NCI-H1105 (cell line): ENCODE measurements at places on chromosomes 1 and 21.

- DNase-seq: no peak
These were observed 53.0 kb downstream of the UROD start for GRCh38 chr1:45065083-45065482.

GRCh38 chr21:33755354-33755753 is 113.1 kb downstream of the ITSN1 start:
- no peak for DNase-seq

GRCh38 chr1:100404821-100405220 is 52.5 kb downstream of the CDC14A start:
- DNase-seq: no peak

GRCh38 chr1:29556657-29557056 is 320.3 kb downstream of the PTPRU start:
- no peak for DNase-seq

DNA sequence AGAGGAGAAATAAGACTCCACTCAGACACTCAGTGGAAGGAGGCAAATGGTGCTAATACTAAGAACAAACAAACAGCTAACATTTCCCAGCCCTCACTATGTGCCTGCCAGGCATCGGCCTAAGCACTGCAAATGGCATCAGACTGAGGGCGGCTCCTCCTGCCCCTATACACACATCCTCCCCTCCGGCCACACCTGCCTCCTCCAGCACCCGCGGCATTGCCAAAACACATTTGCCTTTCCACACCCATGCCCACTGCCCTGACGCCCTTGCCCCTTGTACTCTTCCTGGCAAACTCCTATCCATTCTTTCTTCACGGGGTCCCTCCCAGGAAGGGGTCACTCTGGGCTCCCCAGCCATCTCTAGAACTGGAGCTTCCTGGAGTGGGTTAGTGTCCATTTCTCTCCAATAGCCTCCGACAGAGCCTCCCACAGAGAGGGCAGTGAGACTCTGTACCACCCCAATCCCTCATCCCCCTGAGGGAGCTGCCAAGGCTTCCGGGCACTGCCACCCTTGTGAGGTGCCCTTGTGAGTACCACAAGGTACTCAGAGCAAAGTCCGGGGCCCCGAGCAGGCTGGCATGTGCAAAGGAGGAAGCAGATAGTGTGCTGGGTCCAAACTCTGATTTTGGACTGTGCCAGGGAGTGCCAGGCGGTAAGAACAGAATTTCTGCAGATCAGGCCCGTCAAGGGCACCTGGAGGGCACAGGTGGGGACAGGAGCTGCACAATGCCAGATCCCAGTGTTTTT is 959 bp downstream of the AKR7A3 start:
- DNase-seq: no peak

GRCh38 chr1:150560011-150560438 is 10.8 kb downstream of the ADAMTSL4 start:
- DNase-seq: peak; percentile 21

DNA sequence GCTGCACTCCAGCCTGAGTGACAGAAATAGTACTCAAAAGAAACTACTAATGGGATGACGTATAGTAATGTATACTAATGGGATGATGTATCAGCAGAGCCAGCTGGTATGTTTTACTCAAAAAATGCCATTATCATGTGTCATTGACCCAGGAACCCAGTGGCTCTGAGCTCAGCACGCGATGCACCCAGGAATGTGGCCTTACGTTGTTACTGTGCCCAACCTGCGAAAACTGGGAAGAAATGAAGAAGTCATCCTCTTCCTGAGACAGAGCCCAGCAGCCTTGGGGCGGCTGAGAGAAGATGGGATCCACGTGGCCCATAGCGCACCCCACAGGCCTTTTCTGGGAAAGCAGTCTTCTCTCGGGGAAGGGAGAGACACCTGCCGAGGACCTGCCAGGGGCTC is 8.8 kb downstream of the UBE2J2 start:
- DNase-seq: no peak

DNA sequence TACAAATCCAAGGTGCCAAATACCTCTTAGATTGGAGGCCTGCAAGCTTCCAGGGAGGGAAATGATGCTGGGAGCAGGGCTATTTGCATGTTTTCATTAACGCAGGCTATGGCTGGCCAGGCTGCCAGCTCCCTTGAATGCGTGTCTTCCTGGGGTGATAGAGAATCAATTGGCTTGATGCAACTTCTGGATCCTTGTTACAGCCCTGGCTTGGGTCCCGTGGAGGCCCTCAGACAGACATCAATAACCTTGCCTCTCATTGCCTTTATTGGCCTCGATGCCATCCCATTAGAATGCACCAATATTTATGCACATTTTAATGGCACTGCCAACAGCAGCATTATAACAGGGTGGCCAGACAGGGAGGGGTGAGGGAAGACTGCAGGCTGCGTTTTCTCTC is 54.0 kb downstream of the TNR start:
- no peak for DNase-seq

DNA sequence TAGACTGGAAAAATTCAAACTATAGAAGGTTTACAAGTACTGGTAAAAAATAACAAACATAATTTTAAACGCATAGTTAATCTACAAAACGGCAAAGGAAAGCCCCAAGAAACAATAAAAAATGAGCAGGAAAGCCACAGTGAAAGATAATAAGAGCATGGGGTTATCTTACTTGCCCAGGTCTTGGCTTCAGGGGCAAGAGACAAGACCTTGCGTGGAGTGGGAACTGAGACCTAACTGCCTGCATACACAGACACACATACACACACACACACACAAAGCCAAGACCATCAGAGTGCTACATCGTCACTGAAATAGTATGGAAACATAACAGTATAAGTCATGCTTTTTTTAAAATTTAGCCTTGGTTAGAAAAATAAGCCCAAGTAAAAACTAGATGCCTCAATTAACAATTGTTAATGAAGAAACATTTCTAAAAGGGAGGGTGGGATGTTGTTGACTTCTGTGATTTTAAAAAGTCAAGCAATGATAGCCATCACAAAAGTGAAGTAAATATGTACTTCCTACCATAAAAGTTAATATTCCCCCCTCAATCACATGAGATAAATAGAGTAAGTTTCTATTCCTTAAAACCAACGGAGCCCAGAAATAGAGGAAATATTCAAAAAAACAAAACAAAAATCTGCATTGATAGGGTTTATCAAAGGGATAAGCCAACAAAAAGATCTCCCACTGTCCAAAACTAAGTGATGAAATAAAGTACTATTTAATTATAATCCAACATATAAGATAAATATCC is 29.4 kb upstream of the CRP start:
- DNase-seq: no peak

GRCh38 chr1:35768350-35769187 is 1.2 kb downstream of the CLSPN start:
- no peak for DNase-seq

GRCh38 chr1:86155807-86156565 is 586 bp downstream of the COL24A1 start:
- peak; percentile 30 for DNase-seq

- DNase-seq: no peak
These were observed 42.6 kb downstream of the FAF1 start for GRCh38 chr1:50917138-50918137.

GRCh38 chr1:208318150-208318734 is 74.1 kb upstream of the PLXNA2 start:
- DNase-seq: no peak

GRCh38 chr1:226690460-226690982 is 48.6 kb downstream of the ITPKB start:
- DNase-seq: no peak

GRCh38 chr1:162878000-162878596 is 17.1 kb upstream of the CCDC190 start:
- peak; percentile 41 for DNase-seq

GRCh38 chr1:224851848-224852261 is 77.6 kb upstream of the DNAH14 start:
- no peak for DNase-seq

DNA sequence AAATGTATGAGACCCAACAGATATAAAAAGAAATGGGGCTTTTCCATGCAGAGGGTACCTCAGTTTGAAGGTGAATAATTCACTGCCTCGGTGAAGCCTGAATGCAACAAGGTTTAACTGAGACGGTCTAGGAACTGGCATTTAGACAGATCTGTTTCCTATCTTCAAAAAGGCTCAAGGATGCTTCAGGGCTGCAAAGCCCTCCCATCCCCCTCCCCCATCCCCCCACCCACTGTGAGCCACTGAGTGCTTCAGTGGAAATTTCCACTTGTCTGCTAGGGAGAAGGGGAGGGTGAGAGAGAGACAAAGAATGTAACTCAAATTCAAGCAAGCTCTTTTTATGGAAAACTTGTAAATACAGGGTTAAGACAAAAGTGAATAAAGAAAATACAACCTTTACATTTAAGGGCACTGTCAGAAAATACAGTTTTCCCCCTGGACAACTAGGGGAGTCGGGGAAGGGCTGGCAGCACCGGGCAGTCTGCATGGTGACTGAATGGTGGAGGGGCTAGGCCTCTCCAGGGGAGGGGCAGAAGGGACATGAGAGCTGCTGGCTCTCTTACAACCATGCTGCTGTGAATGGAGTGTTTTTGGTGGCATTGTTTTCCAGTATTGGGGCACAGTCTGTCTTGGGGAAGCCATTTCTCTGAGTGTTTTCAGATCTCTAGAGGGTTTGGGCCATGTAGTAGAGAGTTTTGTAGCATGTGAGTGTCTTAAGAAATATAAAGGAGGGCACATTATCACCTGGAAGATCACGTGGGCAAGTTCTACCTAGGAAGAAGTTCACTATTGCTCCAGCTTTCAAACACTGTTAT is 56.7 kb downstream of the MRPS6 start:
- no peak for DNase-seq

GRCh38 chr1:182015360-182015759 is 46.2 kb downstream of the ZNF648 start:
- DNase-seq: no peak
